ENCODE measurements at places on chromosomes 1 and 21.

GRCh38 chr21:21559285-21560045 is 561.3 kb downstream of the NCAM2 start:
- DNase-seq, result no peak

GRCh38 chr1:240591564-240591963 is 20.4 kb downstream of the GREM2 start:
- no peak for DNase-seq

DNA sequence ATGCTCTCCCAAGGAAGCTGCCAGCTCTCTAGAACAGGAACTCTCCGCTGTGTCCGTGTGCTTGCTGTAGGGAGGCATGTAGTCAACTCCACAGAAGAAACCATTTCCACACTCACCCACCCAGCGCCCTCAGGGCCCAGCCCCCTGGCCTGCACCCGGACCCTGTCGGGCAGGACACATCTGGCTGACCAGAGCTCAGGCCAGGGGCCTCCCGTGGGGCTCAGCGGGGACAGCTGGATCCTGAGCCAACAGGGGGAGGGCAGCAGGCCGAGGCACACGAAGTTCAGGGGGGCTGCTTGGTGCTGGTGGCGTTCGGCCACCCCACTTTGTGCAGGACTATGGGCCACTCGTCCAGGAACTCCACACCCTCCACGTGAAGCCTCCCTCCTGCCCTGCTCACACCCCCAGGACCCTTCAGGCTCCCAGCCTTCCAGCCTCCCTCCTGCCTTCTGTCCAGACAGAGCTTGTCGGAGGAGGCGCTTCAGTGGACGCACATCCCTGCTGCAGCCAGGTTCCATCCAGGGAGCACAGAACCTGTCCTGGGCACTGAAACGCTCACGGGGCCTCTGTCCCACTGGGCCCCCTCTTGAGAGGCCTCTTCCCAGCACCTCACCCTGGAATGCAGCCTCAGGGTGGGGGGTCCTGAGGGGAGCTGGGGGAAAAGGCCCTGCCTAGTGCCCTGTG is 15.0 kb upstream of the FAAP20 start:
- no peak for DNase-seq

DNA sequence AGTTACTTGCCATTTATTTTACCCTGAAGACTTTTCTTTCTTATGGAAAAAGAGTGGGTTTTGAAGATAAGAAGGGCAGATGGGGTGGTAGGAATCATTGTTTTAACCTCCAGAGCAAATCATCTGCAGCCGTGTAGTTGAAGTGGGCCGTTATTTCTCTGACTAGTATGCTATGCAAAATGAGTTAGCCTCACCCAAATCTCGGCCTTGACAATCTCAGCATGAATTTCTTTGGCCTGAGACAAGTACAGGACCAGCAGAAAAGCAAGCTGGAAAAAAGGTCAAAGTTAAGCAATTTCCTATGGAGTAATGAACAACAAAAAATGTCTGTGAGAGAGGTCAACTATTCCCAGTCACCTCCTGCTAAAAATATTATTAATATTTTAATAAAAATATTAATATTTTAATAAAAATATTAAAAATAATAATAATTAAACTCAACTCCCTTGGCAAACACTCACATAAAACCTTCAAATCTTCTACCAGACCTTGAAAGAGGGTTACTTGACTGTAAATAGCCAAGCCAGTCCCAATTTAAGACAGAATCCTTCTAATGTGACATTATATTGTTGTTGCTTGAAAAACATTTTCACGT is 6.8 kb upstream of the TEKT2 start:
- DNase-seq, result no peak

GRCh38 chr21:44618504-44618903 is 6.6 kb downstream of the KRTAP10-8 start:
- no peak for DNase-seq

- no peak for DNase-seq
These were observed 99.8 kb upstream of the CAMK1G start for GRCh38 chr1:209483691-209484090.

- peak; percentile 9 for DNase-seq
These were observed 2.1 kb downstream of the KDM5B start for GRCh38 chr1:202805886-202806844.

DNA sequence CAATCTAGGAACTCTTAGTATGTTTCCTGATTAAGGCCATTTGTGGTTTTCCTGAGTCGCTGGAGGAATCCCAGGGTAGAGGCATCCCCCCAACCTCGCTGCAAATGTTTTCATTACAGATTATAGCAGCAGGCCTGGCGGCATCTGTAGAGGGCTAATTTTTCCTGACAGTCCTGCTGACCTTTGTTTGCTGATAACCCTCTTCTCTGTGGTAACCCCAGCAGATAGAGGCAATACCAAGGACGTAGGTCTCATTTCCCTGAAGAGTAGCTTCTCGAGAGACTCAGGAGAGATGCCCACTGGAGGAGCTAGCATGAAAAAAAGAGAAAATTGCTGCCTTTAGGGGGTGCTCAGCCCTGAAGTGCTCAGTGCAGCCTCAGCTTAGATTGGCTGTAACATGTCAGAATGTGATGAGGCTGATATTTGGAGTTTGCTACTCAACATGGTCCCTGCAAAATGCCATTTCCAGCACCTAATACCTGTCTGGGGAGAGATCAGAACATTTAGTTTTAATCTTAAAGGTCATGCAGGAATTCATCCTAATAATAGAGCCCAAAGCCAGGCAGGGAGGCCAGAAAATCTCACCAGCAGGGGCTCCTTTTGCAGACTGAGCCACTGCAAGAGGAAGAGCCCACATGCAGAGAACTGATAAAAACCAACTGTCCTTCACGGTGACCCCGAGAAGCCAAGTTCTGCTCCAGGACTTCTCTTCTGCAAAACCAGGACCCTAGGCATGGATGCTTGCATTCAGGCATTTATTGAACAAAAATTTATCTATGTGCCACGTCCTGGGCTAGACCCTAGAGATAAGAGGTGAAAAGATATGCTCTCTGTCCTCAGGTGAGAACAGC is 184.5 kb downstream of the KAZN start:
- DNase-seq, result no peak

DNA sequence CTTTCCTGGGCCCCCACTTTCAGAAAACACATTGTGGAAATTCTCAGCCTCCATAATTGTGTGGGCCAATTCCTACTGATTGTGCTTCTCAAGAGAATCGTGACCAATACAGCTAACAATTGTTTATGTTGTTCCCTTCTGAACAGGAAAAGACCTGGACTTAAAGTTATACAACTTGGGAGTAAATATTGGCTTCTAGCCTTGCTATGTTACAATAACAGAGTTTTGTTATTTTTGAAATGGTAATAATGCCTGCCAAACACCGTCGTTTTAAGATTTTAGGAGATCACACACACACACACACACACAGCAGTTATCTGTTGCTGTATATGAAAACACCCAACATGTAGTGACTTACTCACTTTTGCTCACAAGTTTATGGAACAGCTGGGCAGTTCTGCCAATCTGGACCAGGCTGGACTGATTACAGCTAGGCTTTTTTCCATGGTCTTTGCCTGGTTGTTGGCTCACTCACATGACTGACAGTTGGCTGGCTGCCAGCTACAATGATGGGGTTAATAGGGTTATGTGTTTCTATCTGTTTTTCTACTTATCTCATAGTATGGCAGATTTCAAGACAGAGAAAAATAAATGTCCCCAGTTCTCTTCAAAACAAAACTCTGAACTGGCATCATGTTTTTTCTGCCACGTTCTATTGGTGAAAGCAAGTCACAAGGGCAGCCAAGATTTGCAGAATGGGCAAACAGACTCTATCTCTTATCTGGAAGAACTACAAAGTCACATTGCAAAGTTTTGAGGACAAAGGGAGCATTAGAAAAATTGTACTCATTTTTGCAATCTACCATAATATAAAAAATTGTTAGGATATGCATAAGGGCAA is 447.5 kb downstream of the NEGR1 start:
- no peak for DNase-seq

- DNase-seq, result no peak
These were observed 1414.3 kb upstream of the B3GALT2 start for GRCh38 chr1:194600716-194601115.

DNA sequence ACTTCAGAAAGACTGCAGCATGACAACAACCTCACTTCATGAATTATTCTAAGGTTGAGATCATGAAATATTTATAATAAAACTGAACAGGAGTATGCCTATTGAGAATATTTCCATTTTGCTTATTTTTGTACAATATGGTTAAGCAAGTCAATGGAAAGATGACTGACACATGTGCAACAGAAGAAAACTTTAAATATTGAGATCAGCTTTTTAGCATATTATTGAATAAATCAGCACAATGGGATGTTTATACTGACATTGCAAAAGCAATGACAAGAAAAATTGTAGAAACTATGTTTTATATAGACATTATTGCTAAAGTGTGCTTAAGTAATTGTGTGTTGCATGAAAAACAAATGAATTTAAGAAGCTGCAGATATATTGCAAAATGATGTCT is 4.6 kb downstream of the LCE7A start:
- DNase-seq, result no peak

- DNase-seq, result no peak
These were observed 10.0 kb downstream of the GDAP2 start for GRCh38 chr1:117919376-117919775.

DNA sequence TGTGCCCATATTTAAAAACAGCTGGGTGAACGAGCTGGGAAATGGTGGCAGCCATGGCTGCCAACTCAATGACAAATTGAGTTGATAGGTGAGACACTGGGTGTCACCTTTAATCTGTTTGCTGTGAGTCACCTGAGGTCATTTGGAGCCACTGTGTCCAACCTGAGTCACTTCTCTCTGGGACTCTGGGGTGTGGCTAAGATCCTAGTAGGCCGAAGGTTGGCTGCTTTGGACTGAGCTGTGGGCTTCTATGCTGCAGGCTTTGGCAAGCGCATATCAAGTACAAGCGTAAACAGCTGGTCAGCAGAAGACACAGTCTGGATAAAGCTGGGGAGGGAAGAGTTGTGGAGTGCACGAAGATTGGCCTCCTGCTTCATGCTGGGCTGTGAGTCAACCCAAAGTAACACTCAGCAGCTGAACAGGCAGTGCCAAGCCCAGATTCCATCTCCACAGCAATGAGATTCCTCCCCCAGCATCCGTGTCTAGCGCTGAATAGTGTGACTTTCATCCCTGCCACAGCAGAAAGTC is 24.0 kb downstream of the TEX35 start:
- DNase-seq, result no peak

GRCh38 chr1:94039871-94040569 is 80.9 kb downstream of the ABCA4 start:
- DNase-seq, result no peak

- DNase-seq, result no peak
These were observed 22.5 kb upstream of the CNTN2 start for GRCh38 chr1:205020466-205020865.

- no peak for DNase-seq
These were observed 105.5 kb downstream of the TNNI3K start for GRCh38 chr1:74340656-74341055.

DNA sequence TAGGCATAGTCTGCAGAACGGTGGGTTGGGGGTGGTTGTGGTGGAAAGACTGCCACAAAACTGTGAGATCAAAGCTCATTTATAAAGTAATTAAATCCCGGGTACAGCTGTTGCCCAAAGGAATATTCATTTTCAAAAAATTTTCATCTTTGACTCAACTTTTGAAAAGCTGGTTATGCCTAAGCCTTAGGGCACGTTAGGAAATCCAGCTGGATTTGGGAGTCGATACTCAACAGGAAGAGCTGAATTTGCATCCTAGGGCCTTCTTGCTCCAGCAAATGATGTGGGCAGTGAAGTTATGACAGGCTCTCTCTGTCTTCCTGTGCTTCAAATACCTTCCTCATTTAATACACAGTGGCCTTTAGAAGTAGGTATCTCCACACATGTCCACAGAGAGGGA is 31.7 kb downstream of the ZP4 start:
- no peak for DNase-seq

- DNase-seq, result no peak
These were observed 20.6 kb downstream of the TOR1AIP2 start for GRCh38 chr1:179857009-179857408.

Measured in stimulated activated CD4-positive, alpha-beta T cell treated with anti-CD3 and anti-CD28 coated beads, Interleukin-4, amount 100 ng/mL, for 4 hours (primary cell).